Activated naive CD4-positive, alpha-beta T cell treated with Interleukin-2 at 50 U/mL for 16 hours (primary cell): ENCODE measurements at places on chromosomes 3 and 15.

- DNase-seq: no peak
Observed at GRCh38 chr3:114293838-114294535, at the start of gene TIGIT. TSS of gene TIGIT (plus strand) at chr3:114294028. CDS start at chr3:114294062, 34 bp downstream.

DNA sequence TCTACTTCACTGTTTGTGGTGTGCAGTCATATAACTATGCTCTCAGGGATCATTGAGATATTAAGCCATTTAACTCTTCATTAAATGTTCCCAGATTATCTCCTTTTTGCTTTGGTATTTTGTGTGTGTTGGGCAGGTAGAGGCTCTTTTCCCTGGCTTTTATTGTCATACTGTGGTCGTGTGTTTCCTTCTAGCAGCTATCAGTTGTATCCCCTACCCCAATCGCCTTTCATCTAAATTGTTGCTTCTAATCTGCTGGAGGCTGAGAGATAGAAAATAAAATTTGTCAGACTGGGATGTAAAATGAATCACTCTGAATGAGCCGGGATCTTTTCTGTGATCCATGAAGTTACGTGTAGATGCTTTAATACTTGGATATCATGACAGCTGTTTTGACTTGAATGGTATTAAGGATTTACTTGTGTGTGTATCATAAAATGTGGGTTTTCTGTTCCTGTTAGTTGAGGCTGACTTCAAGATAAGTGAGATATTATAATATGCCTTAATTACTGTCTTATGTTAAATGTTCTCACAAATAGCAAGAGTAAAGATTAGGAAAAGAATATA, 9.2 kb downstream of the NFKBIZ start:
- no peak for DNase-seq

DNA sequence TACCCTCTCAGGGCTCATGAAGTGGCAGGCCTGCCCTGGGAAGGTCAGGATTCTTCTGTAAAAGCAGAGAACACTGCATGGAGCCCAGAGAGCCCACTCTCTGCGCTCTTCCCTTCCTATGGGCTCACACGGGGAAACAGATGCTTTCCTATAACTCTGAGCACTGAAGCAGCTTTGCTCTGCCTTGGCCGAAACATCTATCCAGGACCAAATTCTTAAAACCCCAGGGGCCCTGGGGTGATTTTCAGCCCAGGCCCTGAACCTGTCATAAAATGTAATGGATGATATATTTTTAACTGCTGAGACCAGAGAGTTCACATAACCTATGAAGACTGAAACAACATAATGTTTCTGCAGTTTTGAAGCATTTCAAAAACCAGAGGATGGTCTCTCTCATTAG, 249.9 kb upstream of the CTDSPL start:
- DNase-seq: no peak

DNA sequence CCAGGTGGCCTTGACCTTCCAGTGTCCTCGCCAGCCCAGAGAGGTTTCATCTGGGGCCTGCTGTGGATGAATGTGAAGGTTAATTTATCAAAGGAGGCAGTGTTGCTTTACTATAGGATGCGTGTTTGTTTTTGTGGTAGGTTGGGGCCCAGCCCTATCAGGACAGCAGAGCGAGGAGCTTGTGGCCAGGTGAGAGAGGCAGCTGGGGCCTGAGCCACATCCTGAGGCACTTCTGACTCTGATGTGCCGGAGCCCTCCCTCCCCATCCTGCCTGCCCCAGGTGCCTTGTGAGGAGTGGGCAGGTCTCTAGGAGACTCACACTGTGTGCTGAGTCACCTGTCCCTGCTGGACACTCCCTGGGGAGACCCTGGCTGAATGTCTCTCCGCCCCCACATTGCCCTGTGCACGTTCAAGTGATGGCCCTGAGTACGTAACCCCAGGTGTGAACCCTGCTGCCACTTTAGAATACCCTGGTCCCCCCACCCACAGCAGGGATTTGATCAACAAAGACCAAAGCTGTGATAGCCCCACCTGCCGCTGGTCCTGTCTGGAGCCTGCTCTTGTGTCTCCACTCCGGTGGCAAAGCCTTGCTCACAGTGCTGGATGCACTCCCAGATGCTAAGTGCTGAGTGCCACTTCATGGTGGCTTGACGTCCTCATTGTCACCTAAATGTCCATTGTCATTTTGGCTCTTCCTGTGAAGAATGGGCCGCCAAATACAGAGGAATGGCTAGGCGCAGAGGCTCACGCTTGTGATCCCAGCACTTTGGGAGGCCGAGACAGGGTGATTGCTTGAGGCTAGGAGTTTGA, 16.0 kb downstream of the FBLN2 start:
- no peak for DNase-seq

DNA sequence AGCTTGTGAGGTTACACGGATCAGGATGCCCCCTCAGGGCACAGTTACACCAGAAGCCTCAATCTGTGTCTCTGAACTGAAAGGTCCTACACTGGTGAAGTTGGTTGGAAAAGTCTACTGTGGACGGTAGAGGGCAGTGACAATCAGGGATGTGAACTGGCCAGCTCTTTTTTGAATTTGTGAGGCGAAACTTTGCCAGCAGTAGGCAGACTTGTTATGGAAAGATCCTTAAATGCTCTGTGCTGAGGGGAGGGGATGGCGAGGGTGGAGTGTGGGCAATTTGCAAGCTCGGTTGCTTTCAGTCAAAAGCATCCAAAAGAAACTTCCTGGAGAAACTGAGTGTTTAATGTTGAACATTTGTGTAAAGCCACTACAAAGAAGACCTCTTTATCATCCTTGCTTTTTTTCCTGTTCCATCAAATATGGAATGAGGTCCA, 127.4 kb upstream of the ABHD17C start:
- no peak for DNase-seq

DNA sequence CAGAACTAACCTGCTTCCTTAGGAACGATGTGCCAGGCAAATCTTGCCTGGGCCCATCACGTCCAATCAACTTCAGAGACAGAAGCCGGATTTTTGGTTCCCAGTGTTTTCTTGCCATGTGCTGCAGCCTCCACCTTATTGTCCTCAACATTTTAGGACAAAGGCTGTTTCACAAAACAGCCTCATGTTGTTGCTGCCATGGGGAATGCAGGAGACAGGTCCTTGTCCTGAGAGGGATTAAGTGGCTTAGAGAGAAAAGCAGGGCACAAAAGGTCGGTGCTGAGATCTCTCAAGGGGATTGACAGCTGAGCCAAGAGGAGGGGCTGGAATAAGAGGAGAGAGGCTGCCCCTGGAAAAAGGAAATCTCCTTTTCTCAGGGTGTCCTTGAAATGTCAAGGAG, 11.3 kb upstream of the NMNAT3 start:
- DNase-seq: no peak

- no peak for DNase-seq
Observed at GRCh38 chr15:47820057-47820746, 102.9 kb downstream of the SEMA6D start.

GRCh38 chr3:196499807-196500524, 3.6 kb downstream of the RNF168 start:
- DNase-seq: peak; percentile 53

- DNase-seq: no peak
Observed at GRCh38 chr3:42210726-42211125, 55.3 kb downstream of the CCK start.

DNA sequence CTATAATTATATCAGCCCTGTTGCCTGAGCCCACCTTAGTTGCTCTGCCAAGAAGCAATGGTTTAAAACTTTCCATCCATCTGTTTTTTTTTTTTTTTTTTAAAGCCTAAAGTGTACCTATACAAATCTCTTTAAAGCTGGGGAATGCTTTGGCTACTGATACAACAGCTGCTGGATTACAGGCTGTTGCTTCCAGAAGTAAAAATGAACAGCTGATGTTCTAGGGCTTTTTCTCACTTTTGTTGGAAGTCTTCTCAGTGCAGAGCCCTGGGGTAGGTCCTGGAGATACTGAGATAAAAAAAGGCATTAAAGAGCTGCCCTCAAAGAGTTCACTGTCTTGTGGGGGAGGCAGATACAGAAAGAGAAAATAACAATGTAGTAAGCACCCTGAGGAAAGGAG, 218.1 kb downstream of the NLGN1 start:
- no peak for DNase-seq

DNA sequence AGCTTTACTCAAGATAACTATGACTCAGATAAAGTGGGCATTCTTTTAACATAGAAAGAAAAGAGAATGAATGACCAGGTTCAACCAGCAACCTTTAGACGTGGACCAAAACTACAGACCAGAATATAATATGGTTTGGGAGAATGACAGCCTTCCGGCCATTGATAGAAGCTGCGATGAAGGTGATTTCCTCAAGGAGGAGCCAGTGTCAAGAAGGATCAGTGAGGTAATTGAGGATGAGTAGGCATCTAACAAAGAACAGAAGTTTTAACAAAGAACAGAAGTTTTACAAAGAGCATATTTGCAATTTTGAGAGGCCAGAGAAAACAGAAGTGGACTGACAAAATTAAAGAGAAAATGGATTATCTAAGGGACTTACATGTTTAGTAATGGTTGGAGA, 289.0 kb upstream of the AGTR1 start:
- no peak for DNase-seq

DNA sequence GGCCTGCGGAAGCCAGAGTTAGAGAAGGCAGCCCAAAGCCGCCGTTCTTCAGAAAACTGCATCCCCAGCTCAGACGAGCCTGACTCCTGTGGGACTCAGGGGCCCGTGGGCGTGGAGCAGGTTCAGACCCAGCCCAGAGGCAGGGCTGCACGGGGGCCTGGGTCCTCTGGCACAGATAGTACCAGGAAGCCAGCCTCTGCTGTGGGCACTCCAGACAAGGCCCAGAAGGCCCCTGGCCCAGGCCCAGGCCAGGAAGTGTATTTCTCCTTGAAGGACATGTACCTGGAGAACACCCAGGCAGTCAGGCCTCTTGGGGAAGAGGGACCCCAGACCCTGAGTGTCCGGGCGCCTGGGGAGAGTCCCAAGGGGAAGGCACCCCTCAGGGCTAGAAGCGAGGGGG, 23.1 kb downstream of the ALPK3 start:
- DNase-seq: no peak

GRCh38 chr3:102269406-102269805, 165.4 kb upstream of the ZPLD1 start:
- no peak for DNase-seq

GRCh38 chr15:99502182-99502581, 63.6 kb upstream of the MEF2A start:
- peak; percentile 30 for DNase-seq

DNA sequence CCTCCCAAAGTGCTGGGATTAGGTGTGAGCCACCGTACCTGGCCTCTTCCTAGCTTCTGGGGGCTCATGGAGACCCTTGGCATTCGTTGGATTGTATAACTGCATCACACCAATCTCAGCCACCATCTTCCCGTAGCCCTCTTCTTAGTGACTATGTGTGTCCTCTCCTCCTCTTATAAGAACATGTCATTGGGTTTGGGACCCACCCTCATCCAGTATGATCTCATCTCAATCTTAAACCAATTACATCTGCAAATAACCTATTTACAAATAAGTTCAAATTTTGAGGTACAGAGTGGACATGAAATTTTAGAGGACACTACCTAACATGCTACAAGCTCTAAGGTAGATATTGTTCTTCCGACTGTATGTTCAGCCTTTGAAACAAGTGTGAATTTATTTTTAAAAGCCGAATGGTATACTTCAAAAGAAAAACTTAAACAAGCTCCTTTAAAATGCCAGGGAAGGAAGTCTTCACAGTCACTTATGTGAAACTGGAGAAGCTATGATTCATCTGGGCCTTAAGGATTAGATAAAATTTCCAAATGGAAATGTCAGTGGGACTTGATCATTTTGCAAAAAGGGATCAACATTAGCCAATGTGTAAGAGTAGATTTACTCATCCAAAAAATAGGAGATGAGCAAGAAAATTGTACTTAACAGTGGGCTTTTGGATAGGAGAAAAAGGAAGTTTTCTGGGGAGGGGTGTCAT, 225.7 kb downstream of the MEX3B start:
- no peak for DNase-seq

DNA sequence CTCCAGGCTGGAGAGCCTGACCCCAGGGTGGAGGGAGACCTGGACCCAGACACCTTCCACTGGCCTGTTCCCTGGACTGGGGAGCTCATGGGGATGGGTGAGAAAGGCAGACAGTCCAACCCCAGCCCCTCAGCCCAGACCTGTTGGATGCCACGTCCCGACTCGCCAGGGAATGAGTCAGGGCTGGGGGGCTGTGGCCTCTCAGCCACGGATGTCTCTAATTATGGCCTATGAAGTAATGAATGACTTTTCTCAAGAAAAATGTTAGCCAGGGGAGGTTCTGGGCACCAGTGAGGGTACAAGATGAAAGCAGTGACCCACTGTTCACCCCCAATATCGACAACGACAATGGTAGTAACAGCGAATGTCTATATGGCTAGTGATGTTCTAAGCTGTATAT, 107.0 kb upstream of the RPL32 start:
- DNase-seq: no peak

- no peak for DNase-seq
Observed at GRCh38 chr3:175535351-175535750, 676.2 kb downstream of the NAALADL2 start.

GRCh38 chr15:63833021-63833696, 589 bp downstream of the HERC1 start:
- peak; percentile 34 for DNase-seq

GRCh38 chr3:43523454-43524053, 98.3 kb downstream of the ANO10 start:
- no peak for DNase-seq

DNA sequence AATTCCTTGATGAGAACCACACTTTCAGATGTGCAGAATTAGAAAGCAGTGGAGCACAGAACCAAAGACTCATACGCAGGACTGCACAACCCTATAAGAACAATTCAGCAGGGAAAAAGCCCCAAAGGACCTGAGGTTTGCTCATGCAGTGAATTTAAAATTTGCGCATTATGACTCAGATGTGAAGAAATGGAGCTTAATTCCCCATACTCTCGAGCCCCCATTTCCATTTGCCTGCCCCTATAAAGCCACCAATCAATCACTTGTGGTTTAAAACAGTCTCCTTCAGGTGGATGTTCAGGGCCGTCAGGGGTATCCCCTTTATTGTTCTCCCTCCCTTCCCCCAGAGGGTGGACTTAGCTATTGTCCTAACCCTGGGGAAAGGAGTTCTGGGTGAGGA, 221.2 kb downstream of the IGSF11 start:
- no peak for DNase-seq

DNA sequence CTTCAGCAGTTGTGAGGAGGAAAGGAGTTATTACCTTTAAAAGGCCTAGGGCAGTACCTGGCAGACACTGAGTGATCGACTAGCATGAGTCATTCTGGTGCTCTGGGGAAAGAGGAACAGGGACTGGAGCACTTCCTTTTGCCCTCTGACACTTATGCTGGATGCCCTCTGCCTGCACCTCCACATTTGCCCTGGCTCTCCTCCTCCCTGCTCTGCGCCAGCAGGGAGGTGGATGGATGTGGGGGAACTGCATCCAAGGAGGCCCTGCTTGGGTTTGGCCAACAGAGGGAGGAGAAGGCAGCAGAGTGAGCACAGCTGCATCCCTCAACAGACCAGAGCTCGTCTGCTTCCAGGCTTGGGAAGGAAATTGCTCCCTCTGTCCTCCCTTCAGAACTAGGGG, 75.0 kb downstream of the SEMA5B start:
- DNase-seq: no peak

- no peak for DNase-seq
Observed at GRCh38 chr15:51004103-51004551, 90.6 kb downstream of the TNFAIP8L3 start.

GRCh38 chr3:17946619-17947018, 204.2 kb upstream of the TBC1D5 start:
- DNase-seq: no peak

GRCh38 chr15:89469426-89470096, 26.8 kb downstream of the RHCG start:
- no peak for DNase-seq
